ENCODE measurements at places on chromosomes 11 and 22.

GRCh38 chr11:65744026-65744698 is 23.6 kb upstream of the RNASEH2C start:
- peak; percentile 66 for DNase-seq

DNA sequence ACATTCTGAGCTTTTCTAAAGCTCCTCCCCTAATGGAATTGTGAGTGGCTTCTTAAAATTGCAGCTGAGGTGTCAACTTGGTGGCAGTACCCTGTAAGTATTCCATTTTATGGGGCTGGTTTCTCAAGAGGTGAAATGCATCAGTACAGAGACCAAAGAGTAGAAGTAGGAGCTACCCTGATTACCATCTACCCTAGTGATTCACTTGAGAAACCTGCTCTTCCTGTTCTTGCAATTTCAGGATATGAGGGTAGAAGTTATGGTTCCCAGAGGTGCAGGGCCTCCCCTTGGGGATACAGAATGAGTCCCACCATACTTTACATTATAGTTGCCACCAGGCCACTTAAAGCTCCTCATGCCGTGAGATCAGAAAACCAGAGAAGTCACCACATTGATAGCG is 944.6 kb downstream of the OPCML start:
- no peak for DNase-seq

- DNase-seq: no peak
Observed at GRCh38 chr11:108882211-108882831, 217.5 kb downstream of the DDX10 start.

- DNase-seq: peak; percentile 55
Observed at GRCh38 chr22:25970999-25971811, 198.1 kb upstream of the SEZ6L start.

- DNase-seq: no peak
Observed at GRCh38 chr11:72816404-72816990, 2.3 kb downstream of the ATG16L2 start.

DNA sequence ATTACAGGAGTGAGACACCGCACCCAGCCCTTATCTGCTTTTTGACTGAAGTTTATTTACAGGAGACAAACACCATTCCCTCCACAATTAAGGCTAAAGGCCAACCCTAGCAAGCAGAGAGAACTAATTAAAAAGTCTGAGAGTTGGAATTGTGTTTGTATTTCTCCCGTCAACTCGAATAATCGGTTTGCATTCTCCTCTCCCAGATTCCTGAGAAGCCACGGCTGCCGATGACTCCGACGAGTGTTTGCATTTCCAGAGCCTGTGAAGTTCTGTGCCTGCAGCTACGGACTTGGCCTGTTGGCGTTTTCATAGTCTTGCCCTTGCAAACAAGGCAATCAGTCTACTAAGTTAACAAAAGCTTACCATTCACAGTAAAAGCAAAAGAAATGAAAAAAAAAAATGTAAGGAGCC is 73.2 kb upstream of the NUP50 start:
- DNase-seq: no peak

GRCh38 chr11:71373791-71374454 is 74.3 kb downstream of the DHCR7 start:
- no peak for DNase-seq

GRCh38 chr11:69079661-69080256 is 31.0 kb downstream of the TPCN2 start:
- no peak for DNase-seq

GRCh38 chr11:46239801-46240061 is 37.7 kb upstream of the CREB3L1 start:
- no peak for DNase-seq

DNA sequence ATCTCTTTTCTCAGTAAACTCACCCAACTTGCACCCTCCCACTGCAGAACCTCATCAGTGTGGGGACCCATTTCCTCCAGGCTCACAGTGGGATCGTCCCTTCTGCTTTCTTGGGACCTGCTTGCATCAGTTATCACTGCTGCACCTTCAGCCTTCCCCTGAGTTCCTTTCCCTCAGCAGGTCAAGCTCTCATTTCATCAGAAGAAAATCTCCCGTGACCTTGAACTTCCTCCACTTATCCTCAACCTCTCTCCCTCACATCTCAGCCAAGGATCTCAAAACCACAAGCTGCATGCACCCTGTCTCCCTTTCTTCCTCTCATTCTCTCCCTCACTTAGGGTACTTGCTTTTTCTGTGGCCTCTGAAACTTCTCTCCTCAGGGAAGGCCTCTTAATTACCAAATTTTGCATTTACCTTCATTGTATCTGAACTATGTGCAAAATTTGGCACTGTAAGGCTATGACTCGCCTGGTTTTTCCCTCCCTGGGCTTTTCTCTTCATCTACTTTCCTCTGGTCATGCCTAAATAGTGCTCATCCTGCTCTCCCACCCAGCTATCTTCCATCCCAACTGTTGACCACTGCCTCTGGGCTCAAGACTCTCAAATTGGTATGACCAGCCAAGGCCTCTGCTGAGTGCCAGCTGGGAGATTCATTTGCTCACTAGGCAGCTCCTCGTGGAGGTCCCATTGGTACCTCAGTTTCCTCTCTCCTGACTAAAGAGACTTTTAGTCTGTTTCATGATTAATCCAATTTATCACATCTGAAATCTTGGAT is 2.7 kb upstream of the RCE1 start:
- DNase-seq: no peak

GRCh38 chr22:47203554-47203991 is 441.1 kb downstream of the TBC1D22A start:
- no peak for DNase-seq

DNA sequence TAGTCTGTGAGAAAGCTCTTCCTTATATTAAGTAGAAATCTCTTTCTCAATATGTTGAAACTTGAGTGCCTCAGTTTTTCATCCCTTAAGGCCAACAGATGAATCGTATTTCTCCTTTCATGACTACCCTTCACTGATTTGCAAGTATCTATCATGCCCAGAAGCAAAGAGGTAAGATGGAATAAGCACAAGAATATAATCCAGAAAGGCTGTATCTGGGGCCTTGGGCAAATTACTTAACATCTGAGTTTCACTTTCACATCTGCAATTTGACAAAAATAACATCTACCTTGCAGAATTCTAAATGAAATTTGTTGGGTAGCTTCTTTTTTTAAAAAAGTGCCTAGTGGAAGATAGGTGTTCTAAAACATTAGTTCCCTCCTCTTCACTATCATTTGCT is 552.4 kb upstream of the ANO5 start:
- no peak for DNase-seq

DNA sequence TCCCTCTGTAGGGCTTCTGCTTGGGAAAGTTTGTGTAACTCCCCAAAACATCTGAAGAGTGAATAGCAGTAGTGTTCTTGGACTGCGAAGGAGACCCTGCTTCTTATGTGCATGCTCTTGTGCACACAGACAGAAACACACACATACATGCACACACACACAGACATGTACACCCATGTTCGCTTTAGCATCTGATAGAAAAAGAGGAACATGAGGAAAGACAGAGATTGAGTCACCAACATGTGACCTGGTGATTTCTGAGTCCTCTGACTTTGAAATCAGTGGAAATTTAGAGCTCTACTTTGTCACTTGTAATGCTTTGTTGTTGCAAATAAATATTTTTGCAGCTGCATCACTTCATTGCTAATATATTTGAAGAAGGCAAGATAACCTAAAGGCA is 23.8 kb downstream of the CD44 start:
- no peak for DNase-seq

- DNase-seq: peak; percentile 81
Observed at GRCh38 chr11:133541021-133541719, 8.9 kb upstream of the OPCML start.

GRCh38 chr22:21818487-21819182 is 48.8 kb downstream of the MAPK1 start:
- DNase-seq: peak; percentile 48

DNA sequence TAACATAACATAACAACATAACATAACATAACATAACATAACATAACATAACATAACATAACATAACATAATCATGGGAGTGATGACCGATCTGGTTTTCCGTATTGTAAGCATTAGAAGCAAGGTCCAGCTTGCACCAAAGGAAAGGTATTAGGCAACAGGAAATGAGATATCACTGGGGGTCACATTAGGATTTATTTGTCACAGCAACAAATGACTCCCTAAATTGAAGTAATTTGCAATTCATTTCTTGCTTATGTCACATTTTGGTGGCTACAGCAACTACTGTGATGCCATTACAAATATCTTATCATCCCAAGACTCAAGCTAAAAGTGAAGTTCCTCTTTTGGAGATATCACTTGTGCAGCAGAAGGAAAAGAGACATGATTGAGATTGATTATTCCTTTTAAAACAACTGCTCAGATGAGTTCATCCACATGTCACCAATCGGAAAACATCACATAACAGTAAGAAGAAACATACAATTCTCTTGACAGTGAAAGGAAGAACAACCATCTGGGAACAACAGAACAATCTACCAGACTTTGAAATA is 1331.1 kb upstream of the RAG2 start:
- no peak for DNase-seq

GRCh38 chr11:9363954-9364912 is 20.2 kb upstream of the IPO7 start:
- peak; percentile 92 for DNase-seq

All from iPS-NIHi11 (cell line).